ENCODE measurements at places on chromosomes 7 and 10.
A peak's percentile ranks its signal among the peaks of the same experiment; 100 is the strongest.

- no peak for DNase-seq
Observed at GRCh38 chr7:16086743-16087142, 334.6 kb downstream of the CRPPA start.

DNA sequence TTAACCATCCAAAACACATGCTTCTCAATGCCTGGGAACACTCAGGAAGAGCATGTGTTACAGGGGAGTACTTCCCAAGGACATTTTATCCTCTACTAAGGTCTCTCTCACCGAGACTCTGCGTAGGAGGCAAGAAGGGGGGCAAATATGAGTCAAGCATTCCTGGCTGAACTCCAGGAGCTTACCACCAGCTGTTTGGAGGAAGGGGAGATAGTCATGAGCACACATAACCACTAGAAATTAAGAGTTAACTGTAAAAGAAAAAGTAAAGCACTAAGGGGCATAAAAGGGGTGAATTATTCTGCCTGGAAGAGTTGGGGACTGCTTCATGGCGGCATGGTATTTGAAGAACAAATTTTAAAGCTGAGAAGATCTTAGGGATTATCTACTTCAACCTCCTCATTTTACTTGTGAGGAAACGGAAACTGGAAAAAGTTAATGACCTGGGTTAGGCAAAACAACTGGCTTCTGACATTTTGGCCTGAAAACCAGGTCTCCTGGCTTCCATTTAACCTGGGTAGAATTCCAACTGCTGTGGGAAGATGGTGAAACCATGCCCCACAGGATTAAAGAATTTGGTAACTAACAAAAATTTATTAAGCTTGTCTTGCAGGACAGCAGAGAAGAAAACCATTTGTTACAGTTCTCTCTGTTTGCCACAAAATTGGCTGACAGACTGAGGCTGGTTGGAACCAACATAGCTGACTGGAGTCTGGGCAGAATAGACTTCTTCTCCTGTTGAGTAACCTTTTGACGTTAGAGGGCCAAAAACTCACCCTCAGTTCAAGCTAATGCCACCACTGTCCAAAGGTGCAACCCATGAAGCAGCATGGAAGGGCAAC is 85.5 kb downstream of the SLC25A13 start:
- DNase-seq: peak; percentile 33

GRCh38 chr10:121658611-121659010 is 60.4 kb upstream of the FGFR2 start:
- no peak for DNase-seq

DNA sequence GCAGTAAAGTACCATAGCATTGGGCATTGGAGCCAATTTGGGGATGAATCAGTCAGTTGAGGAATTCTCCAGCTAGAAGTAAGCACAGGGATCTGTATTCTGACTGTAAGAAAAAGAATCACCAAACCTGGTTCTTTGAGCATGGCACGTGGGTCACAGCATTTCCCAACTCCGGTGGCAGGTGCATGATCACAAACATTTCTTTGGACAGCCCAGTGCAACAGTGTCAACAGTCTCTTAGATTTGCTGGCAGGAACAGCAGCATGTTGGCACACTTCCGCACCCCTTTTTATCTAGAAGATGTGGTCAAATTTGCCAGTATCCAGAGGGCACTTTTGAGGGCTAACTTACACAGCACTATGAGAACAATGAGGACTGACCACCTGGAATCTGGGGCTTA is 437.5 kb upstream of the GHITM start:
- no peak for DNase-seq

- no peak for DNase-seq
Observed at GRCh38 chr10:128156999-128157755, 31.0 kb upstream of the MKI67 start.

DNA sequence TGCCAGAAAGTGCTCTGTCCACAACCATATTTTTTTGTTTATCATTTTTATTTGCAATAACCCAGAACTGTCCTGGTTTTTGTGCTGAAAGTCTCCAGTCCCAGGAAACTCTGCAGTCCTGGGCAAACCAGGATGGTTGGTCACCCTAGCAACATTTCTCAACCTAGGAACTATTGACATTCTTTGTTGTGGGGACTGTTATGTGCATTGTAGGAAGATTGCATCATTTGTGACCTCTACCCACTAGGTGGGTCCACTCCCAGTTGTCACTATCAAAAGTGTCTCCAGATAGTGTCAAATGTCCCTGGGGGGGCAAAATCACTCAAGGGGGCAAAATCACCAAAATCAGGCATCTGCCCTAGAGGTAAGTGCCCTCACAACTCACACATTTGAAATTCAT is 14.0 kb upstream of the SRI start:
- DNase-seq: no peak

GRCh38 chr10:62046522-62047227 is 145.2 kb downstream of the ARID5B start:
- peak; percentile 41 for DNase-seq

DNA sequence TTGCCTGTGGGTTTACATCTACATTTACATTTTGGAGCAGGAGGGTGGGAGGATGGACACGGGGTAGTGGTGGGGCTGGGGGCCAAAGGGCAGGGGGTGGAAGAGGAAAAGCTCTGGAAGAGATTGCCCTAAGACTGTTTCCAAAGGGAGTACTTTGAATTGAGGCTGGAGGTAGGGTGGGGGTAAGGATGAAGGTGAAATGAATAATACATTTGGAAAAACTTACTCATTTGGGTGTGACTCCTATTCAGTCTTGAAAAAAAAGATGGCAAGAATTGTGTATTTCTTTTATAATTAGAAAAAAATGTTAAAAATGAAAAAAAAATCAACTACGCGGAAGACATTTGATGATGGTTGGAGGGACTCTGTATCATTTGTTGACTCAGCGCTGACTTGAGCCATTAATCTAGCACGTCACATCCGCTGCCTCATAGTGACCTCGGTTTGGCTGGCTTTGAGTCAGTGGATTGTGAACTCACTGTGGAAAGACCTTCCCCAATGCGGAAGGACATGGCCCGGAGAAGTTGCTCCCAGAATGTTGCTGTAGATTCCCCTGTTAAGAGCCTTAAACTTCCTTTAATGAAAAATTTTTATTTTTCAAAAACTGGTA is 2.8 kb downstream of the FAM180A start:
- DNase-seq: peak; percentile 92

DNA sequence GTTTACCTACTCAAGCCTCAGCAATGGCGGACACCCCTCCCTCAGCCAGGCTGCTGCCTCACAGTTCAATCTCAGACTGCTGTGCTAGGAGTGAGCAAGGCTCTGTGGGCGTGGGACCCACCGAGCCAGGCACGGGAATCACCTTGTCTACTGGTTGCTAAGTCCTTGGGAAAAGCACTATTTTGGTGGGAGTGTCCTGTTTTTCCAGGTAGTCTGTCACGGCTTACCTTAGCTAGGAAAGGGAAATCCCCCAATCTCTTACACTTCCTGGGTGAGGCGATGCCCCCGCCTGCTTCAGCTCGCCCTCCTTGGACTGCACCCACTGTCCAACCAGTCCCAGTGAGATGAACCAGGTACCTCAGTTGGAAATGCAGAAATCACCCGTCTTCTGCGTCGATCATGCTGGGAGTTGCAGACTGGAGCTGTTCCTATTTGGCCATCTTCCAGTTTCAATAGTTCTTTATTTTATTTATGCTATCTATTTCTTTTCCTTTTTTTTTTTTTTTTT is at the start of gene HYAL4:
Gene HYAL4, plus strand, starts transcription at position 458 of the 508 bp plus-strand sequence. CDS start 23,105 bp downstream, outside the sequence.
- DNase-seq: no peak

DNA sequence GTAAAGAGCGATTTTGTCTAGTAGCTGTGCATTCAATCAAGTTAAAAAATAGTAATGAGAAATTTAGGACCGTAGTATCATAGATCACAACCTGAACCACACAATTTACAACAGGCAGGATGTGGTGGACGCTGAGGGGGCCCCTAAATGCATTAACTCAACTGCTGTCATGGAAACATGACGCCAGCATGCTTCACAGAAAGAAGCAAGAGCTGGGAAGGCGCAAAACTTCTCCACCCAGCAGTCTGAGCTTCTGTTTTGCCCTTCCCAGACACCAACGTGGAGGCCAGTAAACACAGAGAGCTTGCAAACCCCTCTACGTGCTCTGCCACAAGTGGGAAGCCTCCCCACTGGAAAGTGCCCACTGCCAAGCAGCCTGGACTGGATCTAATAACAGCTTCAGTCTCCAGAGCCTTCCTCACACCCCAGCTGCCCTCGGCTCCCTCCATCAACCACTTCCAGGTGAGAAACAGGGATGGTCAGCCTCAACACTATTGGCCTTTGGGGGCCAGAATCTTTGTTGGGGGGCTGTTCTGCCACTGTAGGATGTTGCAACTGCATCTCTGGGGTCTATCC is 151.8 kb downstream of the SFMBT2 start:
- DNase-seq: no peak

GRCh38 chr7:2903682-2904162 is 59.6 kb upstream of the GNA12 start:
- no peak for DNase-seq

DNA sequence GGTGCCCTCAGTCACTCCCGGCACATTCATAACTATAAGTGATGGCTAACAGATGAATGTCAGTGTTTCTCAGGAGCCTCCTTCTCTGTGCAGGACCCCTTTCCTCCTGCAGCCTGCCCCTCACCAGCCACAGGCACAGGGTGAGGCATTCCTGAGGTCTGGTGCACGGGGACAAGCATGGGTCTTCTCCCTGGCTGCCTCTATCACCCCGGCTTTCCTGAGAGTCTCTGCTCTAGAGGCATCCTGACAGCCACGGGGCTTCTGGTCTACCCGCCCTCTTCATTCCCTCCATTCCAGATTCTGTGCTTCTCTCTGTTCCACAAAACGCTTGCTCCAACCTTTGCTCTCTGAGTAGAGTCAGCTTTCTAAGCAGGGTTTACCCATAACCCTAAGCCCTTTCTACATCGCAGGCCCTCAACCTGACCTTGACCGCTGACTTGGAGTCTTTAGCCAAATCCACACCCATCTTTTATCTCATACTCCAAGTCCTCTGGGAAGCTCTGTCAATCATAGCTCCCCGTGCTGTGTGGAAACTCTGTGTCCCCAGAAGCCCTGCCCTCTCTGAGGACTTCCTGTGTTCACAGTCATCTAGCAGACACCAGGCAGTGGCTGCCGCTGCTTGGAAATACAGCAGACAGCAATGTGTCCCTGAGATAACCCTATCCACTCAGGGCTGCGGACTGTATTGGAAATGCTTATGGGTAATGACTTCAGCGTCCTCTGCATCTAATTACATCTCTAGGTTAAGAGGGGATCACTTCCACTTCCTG is 159.0 kb downstream of the SFMBT2 start:
- DNase-seq: no peak

- DNase-seq: no peak
Observed at GRCh38 chr10:2933924-2934323, 133.4 kb upstream of the PFKP start.

DNA sequence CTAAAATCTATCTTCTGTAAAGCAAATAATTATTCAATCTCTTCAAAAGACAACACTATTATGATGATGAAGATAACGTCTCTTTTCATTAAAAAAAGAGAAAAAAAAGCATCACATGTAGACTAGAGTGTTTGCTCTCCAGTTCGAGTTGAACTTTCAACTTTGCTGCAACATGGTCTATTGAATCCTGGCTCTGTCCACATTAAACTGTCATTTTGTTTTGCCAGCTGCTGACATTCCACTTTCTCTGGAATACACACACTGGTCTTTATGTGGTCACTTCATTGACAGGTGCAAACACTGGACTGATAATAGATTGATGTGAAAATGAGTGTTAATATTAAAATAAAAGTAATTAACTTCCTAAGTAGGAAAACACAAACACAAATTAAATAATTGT is 61.7 kb downstream of the PTF1A start:
- DNase-seq: no peak

- DNase-seq: no peak
Observed at GRCh38 chr10:106740071-106740470, 424.4 kb downstream of the SORCS1 start.

DNA sequence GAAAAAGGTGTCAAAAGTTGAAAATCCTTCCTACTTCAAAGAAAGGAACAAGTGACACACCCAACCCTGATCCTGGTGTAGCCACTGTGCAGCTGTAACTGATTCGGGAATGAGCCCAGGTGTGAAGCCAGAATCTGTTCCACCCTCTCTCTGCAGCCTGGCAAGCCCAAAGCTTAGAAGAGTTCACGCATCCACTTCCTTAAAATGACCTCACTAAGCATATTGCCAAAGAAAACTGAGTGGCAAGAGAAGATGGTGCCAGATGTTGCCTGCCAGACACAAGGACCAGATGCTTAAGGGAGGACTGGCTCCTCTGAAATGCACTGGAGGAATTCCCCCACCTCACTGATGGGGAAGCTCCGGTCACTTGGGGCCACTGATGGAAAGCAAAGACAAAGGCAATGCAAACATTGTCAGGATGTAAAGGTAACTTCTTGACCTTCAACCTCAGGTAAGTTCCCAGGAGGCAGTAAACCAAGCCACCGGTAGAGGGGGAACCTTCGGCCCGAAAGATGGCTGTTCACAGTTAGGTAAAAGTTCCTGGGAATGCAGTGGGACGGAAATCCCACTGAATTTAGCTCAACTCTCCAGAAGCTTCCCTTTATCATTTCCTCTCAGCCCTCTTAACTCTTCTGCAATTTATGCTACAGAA is 554.9 kb downstream of the KCNMA1 start:
- DNase-seq: no peak

DNA sequence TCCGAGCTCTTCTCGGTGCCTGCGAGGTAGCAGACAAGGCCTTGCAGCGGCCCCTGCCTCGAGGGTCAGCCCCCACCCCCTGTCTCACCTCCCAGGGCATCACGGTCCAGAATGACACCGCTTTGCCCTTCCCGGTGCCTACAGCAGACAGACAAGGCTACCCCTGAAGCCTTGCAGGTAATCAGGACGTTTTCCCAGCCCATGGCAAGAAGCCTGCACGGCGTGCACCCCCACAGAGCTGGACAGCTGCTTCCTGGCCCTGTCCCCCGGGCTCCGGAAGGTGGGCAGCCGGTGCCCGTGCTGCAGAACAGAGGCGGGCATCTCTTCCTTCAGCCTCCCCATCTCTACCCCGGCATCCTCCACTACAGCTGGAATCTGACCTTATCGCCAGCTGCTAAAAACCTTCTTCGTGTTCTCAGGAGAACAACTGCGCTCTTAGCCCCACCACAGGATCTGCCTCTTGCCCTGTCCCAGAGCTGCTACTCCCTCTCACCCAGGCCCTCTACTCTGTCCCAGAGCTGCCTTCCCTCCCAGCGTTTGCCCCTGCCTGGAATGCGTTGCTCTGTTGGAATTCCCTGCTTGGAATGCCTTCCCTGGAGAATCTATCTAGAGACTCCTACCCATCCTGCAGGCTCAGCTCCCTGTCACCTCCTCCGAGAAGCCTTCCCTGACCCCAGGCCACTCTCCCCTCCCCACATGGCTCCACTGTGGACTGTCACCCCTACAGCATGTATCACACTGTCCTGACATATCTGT is 4.7 kb downstream of the MYL10 start:
- no peak for DNase-seq

All from BJ (cell line).